ENCODE measurements at places on chromosomes 5 and 9.

GRCh38 chr9:134877541-134877940, 3.1 kb upstream of the FCN2 start:
- no peaks in the 10 kb centered on the region for H3K36me3 ChIP-seq
- no peaks in the 10 kb centered on the region for H3K27me3 ChIP-seq
- no peak overlapping the region for H3K27ac ChIP-seq
- H3K4me3 ChIP-seq, result no peak overlapping the region
- DNase-seq, result no peak

- no peaks in the 10 kb centered on the region for H3K4me1 ChIP-seq
- DNase-seq, result no peak
- no peaks in the 10 kb centered on the region for H3K27me3 ChIP-seq
- H3K4me3 ChIP-seq, result no peak overlapping the region
- no peaks in the 10 kb centered on the region for H3K36me3 ChIP-seq
Measured at GRCh38 chr5:135154197-135154596, 120.2 kb upstream of the PITX1 start.

DNA sequence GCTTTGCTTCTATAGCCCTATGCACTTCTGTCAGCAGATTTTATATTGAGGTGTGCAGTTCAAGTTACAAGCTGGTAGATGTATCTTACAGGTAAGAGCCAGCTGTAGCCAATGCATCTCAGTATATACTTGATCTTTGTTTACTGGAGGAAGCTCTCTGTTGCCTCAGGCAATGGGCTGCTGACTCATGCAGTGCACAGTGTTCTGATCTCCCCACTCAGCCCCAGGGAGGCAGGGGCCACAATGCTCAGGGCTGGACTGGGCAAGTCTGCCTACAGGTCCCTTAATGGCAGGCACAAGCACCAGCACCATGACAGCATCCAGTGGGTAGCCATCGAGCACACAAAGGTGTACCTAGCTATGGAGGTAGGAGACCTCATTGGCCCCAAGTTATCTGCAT, 178.8 kb upstream of the CDH10 start:
- DNase-seq, result no peak
- H3K27me3 ChIP-seq, result no peaks in the 10 kb centered on the region
- H3K4me1 ChIP-seq, result no peaks in the 10 kb centered on the region
- H3K27ac ChIP-seq, result no peak overlapping the region

GRCh38 chr5:100520348-100520747, 14.8 kb upstream of the FAM174A start:
- no peak overlapping the region for H3K27ac ChIP-seq
- DNase-seq, result no peak
- no peaks in the 10 kb centered on the region for H3K4me1 ChIP-seq
- no peaks in the 10 kb centered on the region for H3K27me3 ChIP-seq

DNA sequence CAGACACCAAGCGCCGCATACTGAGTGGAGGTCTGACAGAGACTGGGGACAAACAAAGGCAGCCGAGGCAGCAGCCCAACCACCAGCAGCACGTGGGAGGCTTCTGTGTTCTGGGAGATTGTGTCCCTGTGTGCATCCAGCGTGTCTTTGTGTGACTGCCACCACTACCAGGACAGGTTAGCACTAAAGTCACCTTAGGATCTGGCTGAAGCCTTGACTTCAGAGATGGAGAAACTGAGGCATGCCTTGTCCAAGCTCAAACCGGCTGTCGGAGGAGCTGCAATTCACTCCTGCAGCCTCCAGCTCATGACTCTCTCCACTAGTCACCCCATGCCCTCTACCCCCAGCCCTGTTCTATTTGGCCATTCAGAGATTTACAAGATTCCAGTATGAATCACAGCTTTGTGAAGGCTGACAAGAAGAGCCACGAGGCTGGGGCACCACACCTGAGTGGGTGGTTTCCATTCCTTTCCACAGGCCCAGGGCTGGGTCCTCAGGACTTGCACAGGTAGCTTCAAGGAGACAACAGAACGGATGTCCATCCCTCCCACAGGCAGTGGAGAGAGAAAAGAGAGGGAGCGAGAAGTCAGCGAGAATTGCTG, 69.3 kb downstream of the SHB start:
- H3K27ac ChIP-seq, result no peak overlapping the region
- no peak overlapping the region for H3K4me3 ChIP-seq
- no peaks in the 10 kb centered on the region for H3K36me3 ChIP-seq

GRCh38 chr5:41368158-41368557, 142.2 kb downstream of the PLCXD3 start:
- H3K4me3 ChIP-seq, result no peak overlapping the region
- DNase-seq, result no peak

DNA sequence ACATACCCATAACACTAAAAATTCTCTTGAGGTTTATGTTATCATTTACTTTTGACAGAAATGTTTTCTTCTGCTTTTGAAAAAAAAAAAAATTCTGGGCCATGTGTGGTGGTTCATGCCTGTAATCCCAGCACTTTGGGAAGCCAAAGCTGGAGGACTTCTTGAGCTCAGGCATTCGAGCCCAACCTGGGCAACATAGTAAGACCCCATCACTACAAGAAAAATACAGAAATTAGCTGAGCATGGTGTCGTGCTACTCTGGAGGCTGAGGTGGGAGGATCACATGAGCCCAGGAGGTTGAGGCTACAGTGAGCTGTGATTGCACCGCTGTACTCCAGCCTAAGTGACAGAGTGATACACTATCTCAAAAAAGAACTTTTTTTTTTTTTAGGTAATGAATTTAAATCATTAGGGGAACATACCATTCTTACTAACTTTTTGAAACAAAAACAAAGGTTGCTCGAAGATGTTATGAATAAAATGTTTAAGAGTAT, 148.8 kb upstream of the DMRT1 start:
- H3K27ac ChIP-seq, result peak overlapping the region; percentile 78
- no peak for DNase-seq
- H3K4me1 ChIP-seq, result peaks cover 17% of the 10 kb centered on the region
- no peaks in the 10 kb centered on the region for H3K36me3 ChIP-seq
- no peaks in the 10 kb centered on the region for H3K27me3 ChIP-seq

- no peaks in the 10 kb centered on the region for H3K36me3 ChIP-seq
- no peaks in the 10 kb centered on the region for H3K27me3 ChIP-seq
Measured at GRCh38 chr9:32579706-32580331, 6.9 kb upstream of the NDUFB6 start.

DNA sequence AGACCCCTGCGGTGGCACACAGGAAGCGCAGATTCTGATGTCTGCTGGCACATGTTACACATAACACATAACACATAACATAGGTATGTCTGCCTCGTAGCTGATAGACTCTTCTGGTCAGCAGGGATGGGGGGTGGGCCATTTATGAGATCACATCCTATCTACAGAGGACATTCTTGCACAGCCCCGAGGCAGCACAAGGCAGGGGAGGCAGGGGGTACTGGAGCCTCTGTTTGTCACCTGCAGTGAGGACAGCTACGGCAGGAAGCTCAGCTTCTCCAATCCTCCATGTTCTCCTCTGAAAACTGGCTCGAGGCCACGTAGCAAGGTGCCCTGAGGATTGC, 16.7 kb upstream of the MED10 start:
- H3K4me1 ChIP-seq, result no peaks in the 10 kb centered on the region
- H3K27me3 ChIP-seq, result peaks cover 35% of the 10 kb centered on the region
- H3K4me3 ChIP-seq, result no peak overlapping the region
- H3K27ac ChIP-seq, result no peak overlapping the region

DNA sequence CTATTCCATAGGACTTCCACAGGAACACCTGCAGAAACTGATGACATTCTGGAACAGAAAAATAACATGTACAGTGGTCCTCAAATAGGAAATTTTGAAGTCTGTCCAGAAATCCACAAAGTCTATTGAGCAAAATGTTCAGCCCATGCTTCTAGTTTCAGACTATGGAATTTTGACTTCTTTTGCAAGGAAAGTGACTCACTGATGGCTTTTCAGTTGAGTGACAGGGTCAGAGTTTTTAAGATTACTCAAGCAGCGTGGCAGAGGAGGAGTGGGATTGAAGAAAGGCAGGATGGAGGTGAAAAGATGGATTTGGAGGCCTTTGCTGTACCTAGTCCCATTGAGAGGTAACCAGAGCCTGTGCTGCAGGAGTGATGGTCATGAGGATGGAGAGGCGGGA, 151.5 kb downstream of the GOLPH3 start:
- H3K4me3 ChIP-seq, result no peak overlapping the region
- no peaks in the 10 kb centered on the region for H3K36me3 ChIP-seq
- no peaks in the 10 kb centered on the region for H3K27me3 ChIP-seq
- no peak for DNase-seq
- H3K4me1 ChIP-seq, result peaks cover 5% of the 10 kb centered on the region

- H3K27me3 ChIP-seq, result no peaks in the 10 kb centered on the region
- no peak overlapping the region for H3K4me3 ChIP-seq
- no peaks in the 10 kb centered on the region for H3K36me3 ChIP-seq
- H3K4me1 ChIP-seq, result no peaks in the 10 kb centered on the region
Measured at GRCh38 chr5:179240561-179240960, 104.7 kb downstream of the ADAMTS2 start.

DNA sequence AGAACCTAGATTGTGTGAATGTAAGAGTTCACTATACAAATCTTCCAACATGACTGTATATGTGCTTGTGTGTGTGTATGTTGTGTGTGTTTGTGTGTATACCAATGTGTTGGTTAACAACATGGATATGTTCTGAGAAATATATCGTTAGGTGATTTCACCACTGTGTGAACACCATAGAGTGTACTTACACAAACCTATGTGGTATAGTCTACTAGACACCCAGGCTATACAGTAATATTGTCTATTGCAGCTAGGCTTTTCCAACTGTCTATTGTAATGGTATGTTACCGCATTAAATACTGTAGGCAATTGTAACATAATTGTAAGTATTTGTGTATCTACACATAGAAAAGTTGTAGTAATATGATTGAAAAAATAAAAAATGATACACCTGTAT, 959.2 kb upstream of the SEMA6A start:
- no peaks in the 10 kb centered on the region for H3K36me3 ChIP-seq
- H3K4me1 ChIP-seq, result no peaks in the 10 kb centered on the region
- no peaks in the 10 kb centered on the region for H3K27me3 ChIP-seq
- no peak overlapping the region for H3K4me3 ChIP-seq

GRCh38 chr5:35046774-35047173, 975 bp downstream of the AGXT2 start:
- H3K27ac ChIP-seq, result no peak overlapping the region
- DNase-seq, result no peak
- H3K27me3 ChIP-seq, result no peaks in the 10 kb centered on the region

GRCh38 chr5:133831491-133832224, 136.8 kb downstream of the C5orf15 start:
- no peaks in the 10 kb centered on the region for H3K36me3 ChIP-seq
- H3K27me3 ChIP-seq, result no peaks in the 10 kb centered on the region
- no peak overlapping the region for H3K4me3 ChIP-seq
- H3K27ac ChIP-seq, result peak overlapping the region; percentile 20

GRCh38 chr9:82546136-82546535, 516.8 kb downstream of the RASEF start:
- DNase-seq, result no peak
- H3K27ac ChIP-seq, result no peak overlapping the region
- no peaks in the 10 kb centered on the region for H3K4me1 ChIP-seq
- H3K4me3 ChIP-seq, result no peak overlapping the region
- peaks cover 3% of the 10 kb centered on the region for H3K27me3 ChIP-seq

- no peak for DNase-seq
- no peaks in the 10 kb centered on the region for H3K4me1 ChIP-seq
- no peak overlapping the region for H3K27ac ChIP-seq
- no peaks in the 10 kb centered on the region for H3K36me3 ChIP-seq
- H3K27me3 ChIP-seq, result no peaks in the 10 kb centered on the region
- H3K4me3 ChIP-seq, result no peak overlapping the region
Measured at GRCh38 chr5:34913072-34913471, 2.2 kb downstream of the RAD1 start.

DNA sequence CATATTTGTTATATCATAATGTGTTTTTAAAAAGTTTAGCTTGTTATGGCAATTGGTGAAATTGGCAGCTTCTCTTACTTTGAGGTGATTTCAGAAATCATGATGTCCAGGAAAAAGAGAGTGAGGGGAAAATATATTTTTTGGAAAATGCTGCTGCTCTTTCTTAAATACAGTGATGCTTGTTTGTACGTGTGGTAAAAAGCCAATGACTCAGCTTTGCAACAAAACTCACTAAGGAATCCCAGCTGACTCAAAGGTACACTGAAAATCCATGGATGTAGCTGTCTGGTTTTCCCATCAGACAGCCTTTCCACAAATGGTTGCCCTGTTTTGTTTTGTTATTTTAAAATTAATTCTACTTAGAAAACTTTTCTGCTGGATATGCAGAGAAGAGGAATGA, 306.4 kb upstream of the PAPPA start:
- H3K36me3 ChIP-seq, result no peaks in the 10 kb centered on the region
- H3K4me1 ChIP-seq, result no peaks in the 10 kb centered on the region
- H3K4me3 ChIP-seq, result no peak overlapping the region
- DNase-seq, result no peak

DNA sequence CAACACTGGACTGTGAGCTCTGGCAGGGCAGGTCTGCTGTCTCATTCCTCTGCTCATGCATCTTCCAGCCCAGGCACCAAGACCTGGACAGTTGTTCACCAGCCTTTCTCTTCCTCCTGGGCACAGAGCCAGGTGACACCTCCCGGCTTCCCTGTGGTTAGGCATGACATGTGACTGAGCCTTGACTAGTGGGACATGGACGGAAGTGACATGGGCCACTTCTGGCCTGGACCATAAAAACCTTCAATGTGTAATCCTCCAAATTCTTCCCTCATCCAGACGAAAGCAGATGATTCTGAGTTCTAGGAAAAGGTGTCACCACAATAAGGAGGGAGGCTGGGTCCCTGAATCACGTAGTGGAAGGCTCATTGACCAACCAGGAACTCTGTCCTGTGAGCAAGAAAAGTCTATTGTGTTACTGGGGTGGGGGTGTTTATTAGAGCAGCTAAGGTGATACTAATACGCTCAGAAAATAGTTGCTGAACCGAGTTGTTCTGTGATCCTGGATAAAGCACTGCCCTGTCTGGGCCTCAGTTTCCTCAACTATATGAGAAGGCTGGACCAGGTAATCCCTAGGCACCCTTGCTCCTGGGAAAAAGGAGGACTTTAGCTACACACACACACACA, 26.6 kb upstream of the CRB2 start:
- H3K4me1 ChIP-seq, result no peaks in the 10 kb centered on the region
- DNase-seq, result peak; percentile 86
- H3K27me3 ChIP-seq, result no peaks in the 10 kb centered on the region
- H3K27ac ChIP-seq, result peak overlapping the region; percentile 91
- no peak overlapping the region for H3K4me3 ChIP-seq

- DNase-seq, result no peak
- H3K27ac ChIP-seq, result no peak overlapping the region
- H3K36me3 ChIP-seq, result no peaks in the 10 kb centered on the region
- H3K4me1 ChIP-seq, result no peaks in the 10 kb centered on the region
- H3K27me3 ChIP-seq, result no peaks in the 10 kb centered on the region
Measured at GRCh38 chr9:27504259-27504658, 19.8 kb upstream of the IFNK start.

DNA sequence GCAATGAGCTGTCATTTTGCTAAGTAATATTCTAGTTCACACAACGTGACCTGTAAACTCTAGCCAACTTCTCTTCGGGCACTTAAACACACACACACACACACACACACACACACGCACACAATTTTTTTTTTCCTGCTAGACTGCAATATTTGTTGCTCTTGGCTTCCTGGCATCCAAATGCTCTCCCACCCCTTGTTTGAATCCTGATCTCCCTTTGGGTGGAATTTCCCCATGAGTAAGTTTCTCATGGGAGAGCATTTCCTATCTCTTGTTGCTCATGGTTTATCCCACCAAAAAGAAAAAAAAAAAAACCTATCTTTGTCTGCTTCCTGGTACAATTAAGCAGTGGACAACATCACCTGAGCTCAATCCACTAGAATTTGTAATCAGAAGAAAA, 54.7 kb upstream of the TSLP start:
- no peak for DNase-seq
- H3K4me3 ChIP-seq, result no peak overlapping the region

Data from breast epithelium (tissue), 4 donors.